A549 treated with Mapracorat at 1 μM for 4 hours (cell line): ENCODE measurements at places on chromosomes 1 and 21. TPM values are rescaled to one million over a fixed set of nuclear protein-coding genes. Genes with fewer than 3 reads are reported as not detected.

The KCNJ9 gene
- total RNA-seq: not detected in 5 replicates

The MSH4 gene
- total RNA-seq: not detected in 5 replicates

The PEX10 gene
- 20.0 to 26.3 TPM (median 24.8 TPM) in 5 replicates for total RNA-seq

The OR2M7 gene
- total RNA-seq: not detected in 5 replicates

The TRIM67 gene
- 0.12 to 0.19 TPM (median 0.14 TPM) in 5 replicates for total RNA-seq

The AADACL4 gene
- total RNA-seq: not detected in 5 replicates

The FHAD1 gene
- 0.45 to 0.96 TPM (median 0.64 TPM) in 5 replicates for total RNA-seq
